ENCODE measurements at places on chromosomes 6 and 20.
A peak's percentile ranks its signal among the peaks of the same experiment; 100 is the strongest.

GRCh38 chr20:52904837-52905236, 67.3 kb upstream of the TSHZ2 start:
- no peak for DNase-seq

GRCh38 chr6:142679907-142680700, 264.9 kb downstream of the HIVEP2 start:
- DNase-seq, result no peak

DNA sequence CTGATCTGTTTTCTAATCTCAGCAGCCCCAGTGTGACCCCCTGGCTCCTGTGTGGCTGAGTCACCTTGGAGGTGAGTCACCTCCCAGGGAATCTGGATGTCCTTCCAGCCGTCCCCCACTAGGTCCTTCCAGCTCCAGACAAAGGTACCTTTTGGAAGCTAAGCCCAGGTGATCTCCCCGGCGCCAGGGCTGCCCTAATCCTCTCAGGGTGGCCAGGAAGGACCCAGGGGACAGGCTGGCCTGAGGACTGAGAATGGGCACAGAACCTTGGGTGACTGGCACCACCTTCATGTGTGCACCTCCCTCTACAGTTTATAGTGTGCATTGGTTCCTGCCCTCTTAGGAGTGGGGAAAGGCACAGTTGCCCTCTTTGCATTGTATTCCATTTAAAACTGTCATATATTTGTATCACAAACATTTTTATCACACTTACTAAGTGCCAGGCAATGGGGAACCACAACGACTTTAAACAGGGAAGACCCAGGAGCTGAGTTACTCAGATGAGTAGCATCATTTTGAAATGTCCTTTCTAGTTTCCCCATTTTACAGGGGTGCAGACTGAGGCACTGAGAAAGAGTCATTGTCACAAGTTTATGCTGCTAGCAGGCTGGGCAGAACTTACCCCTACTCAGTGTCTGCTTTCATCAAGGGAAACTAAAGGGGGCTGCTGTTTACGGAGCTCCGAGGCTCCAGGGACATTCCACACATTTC, 2.6 kb upstream of the BPIFB4 start:
- peak; percentile 78 for DNase-seq

DNA sequence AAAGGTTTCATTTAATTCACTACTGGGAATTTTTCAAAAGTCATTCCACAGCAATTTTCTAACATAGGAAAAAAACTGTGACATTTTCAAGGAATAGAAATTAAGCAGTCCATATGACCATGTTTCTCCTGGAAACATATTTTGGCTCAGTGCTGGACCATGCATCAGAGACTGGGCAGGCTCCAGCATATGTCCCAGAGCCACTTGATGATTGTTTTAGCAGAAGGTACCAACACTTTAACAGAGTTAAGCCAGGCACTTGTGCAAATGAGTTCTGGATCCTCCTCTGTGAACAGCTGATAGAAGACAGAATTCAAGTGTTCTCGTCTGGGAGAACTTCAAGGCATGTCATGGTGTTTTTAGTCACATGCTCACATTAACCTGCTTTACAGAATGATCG, 516.3 kb downstream of the COL12A1 start:
- DNase-seq, result no peak

DNA sequence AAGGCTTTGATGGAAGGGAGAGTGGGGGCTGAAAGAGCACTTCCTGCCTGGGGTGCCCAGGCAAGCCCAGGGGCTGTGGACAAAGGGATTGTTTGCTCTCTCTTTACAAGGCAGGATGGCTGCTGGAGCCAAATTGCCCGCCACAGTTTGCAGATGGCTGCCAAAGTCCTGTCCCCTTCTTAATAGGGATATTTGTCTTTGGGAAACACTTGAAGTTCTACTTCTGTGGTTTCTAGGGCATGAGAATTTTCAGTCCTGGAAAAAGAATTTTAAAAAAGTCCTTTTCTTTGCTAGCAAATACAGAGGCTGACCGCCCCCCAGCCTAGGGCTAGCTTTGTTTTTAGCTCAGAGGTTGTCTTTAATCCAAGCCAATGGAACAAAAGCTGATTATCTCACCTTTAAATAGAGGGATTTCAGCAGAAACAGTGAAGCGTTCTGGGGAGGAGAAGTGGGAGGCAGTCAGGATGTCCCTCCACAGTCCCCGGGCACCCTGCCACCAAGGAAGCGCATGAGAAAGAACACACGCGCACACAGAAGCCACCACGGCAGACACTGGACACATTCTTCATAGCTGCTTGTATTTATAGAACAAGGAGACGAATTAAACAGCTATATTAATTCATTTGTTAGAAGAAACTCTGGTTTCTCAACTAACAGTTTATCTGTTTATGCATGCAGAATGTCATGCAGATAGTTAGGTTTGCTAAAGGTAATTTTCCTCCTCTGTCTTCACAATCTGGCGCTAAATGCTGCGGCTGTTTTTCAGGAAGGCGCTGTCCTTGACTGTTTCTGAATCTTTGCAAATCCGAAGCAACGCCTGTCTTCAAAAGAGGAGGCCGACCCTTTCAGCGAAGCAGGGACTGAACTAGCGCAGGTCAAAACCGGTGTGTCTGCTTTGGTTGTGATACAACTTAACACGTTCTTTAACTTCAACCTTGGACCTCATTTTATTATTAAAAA, 736.9 kb downstream of the QKI start:
- no peak for DNase-seq

Data from urothelium cell line (cell line).